Stimulated activated CD8-positive, alpha-beta memory T cell treated with anti-CD3 and anti-CD28 coated beads, Interleukin-7, amount 100 ng/mL, for 4 hours (primary cell): ENCODE measurements at places on chromosomes 5 and 9.

DNA sequence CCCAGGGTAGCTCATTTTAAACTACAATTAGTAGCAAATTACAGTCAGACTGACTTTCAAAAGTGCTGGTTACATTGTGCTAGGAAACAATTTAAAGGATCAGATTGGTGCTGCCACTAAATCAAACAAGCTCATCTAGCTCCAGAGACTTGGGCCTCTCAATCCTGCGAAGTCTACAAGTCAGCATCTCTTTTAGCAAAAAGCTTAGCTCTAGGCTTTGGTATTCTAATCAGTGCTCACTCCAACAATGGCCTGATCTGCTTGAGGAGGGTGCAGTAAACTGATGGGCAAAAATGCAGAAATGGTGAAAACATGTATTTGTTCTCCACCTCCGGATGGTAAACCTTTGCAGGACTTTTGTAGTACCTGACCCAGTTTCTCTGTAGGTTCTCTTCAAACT lies 47.0 kb upstream of the SEMA6A start:
- no peak for DNase-seq

DNA sequence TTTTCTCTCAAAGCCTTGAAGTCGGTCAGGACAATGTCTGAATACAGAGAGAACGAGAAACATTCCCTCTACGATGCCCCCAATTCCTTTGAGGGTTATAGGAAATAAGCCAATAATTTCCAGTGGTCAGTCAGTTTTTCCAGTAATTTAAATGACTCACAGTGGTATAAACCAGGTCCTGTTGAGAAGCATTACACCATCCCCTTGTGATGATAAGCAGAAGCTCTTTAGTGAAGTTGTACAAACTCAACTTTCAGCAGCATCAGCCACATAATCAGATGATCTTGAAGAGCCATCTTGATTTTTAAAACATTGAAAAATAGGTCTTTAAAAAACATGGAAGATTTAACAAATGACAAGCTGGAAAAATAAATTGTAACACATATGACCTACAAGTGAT lies 173.9 kb upstream of the ZNF462 start:
- no peak for DNase-seq

DNA sequence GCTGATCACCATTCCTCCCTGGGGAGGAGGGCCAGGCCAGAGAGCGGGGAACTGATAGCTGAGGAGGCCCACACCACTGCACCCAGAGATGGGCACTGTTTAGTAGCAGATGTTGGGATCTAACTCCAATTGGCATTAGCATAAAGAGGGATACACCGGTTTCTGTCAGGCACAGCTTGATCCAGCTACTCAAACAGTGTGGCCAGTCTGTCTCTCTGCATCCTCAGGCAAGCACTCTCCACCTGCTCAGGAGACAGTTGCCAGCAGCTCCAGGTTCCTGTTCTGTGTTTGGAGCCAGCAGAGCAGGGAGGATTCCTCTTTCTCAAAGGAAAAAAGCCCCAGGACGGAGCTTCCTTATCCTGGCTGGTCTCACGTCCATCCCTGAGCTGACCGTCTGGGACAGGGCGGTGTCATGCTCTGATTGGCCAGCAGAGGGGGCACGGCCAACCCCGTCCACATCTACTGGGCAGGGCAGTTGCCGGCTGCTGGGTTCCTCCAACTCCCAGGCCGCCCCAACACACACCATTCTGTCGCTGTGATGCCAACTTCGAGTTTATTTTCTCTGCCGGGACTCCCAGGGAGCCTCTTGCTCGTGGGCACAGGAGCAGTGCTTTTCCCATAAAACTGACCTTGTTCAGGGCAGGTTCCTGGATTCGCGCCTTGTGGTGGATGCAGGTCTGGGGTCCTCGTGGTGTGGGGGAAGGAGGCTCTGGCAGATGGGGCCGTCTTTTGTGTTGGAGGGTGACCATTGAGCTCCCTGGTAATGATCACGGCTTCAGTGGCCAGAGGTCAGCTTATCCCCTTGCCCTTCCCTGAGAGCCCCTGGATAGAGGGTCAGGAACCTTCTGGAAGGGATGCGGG lies 47.9 kb downstream of the COL5A1 start:
- no peak for DNase-seq

- DNase-seq, result peak; percentile 13
These were observed 727 bp downstream of the RHOBTB3 start for GRCh38 chr5:95731571-95732554.

GRCh38 chr9:83231039-83231438 lies 168.1 kb upstream of the RASEF start:
- no peak for DNase-seq

GRCh38 chr5:50564079-50564478 lies 102.4 kb upstream of the PARP8 start:
- DNase-seq, result no peak

GRCh38 chr5:161311146-161311708 lies 235.3 kb downstream of the GABRB2 start:
- no peak for DNase-seq
